ENCODE measurements at places on chromosomes 2 and 18.

DNA sequence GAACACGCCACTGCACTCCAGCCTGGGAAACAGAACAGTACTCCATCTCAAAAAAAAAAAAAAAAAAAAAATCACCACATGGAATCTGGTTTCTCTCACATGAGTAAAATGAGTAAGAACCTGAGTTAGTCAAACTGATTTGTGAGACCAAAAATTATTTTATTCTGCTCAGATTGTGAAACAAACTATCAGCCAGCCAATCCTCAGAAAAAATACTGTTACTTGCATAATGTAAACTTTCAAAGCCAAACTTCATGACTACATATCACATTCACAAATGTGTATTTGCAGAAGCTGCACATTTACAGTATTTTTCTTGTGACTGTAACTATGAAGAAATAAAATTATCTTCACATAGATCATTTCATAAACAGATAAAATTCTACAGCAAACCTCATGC is 23.2 kb downstream of the SUMO1 start:
- no peak for DNase-seq

- DNase-seq, result no peak
Measured at GRCh38 chr2:196591004-196591403, 48.5 kb upstream of the CCDC150 start.

- no peak for DNase-seq
Measured at GRCh38 chr2:122491011-122491410, 735.6 kb downstream of the TSN start.

- no peak for DNase-seq
Measured at GRCh38 chr2:101972621-101973434, 18.9 kb upstream of the IL1R2 start.

DNA sequence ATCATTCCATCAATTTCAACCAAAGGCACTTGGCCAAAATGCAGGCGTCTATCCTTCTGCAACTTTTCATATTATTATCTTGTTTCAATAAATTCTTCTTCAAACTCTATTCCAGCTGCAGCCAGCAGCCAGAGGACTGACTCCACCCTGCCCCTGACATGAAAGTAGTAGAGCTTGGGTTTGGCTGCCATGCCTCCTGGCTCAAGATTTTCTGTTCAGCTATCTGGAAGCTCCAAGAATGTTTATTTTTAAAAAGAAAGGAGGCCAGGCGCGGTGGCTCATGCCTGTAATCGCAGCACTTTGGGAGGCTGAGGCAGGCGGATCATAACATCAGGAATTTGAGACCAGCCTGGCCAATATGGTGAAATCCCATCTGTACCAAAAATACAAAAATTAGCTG is 4.9 kb downstream of the DNAH7 start:
- no peak for DNase-seq

DNA sequence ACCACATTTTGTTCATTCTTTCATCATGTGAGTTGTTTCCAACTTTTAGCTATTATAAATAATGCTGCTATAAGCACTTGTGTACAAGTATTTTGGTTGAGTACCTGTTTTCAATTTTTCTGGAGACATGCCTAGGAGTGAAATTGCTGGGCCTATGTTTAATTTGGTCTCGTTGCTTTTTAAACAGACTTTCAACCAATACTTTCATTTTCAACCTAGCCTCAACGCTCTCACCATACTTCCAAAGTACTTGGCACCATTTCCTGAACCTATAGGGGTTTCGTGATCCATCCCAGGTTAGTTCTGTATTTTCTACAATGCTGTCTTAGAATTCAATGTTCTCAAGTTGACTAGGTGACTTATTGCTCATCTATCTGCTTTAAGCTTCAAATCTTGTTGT is 126.1 kb downstream of the SRBD1 start:
- no peak for DNase-seq

DNA sequence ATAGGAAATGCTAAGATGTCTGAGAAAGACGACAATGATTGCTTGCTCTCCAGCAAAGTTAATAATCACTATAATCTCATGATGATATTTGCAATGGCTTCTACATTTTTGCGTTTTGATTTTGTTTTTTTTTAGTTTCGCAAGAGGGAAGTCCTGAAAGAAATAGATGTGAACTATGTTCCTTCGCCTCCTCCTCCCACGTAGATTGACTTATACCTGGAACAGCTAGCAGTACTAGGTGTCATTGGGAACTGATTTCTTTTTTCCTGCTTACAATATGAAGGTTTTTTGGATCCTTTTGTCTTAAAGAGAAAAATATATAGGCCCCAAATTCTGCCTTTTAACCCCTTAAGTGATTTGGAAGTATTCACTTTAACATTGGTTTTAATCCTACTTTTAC is 26.7 kb downstream of the ITPRID2 start:
- no peak for DNase-seq

DNA sequence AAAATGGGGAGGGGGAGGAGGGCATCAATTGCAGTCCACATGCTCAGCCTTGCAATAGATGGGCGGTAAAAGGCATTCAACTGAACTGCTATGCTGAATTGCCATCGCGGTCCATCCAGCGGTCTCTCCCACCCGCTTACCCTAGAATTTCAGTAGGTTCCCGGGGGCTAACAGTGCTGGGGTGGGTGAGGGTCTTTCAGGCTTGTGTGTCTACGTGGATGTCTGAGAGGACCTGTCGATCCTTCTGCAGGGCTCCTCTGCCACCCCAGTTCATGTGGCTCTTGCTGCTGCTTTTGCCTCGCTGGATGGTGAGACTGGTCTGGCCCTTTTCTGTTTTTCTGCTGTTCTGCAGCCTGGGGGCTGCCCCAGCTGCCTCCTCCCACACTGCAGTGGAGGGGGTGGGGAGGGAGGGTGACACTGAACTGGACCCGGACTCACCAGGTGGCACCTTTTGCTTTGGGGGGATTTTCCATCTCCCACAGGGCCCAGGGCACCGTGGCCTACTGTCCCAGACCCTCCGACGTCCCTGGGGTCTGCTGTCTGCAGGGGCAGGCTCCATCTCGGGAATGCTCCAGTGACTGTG is 14.1 kb downstream of the ACKR3 start:
- DNase-seq, result no peak

DNA sequence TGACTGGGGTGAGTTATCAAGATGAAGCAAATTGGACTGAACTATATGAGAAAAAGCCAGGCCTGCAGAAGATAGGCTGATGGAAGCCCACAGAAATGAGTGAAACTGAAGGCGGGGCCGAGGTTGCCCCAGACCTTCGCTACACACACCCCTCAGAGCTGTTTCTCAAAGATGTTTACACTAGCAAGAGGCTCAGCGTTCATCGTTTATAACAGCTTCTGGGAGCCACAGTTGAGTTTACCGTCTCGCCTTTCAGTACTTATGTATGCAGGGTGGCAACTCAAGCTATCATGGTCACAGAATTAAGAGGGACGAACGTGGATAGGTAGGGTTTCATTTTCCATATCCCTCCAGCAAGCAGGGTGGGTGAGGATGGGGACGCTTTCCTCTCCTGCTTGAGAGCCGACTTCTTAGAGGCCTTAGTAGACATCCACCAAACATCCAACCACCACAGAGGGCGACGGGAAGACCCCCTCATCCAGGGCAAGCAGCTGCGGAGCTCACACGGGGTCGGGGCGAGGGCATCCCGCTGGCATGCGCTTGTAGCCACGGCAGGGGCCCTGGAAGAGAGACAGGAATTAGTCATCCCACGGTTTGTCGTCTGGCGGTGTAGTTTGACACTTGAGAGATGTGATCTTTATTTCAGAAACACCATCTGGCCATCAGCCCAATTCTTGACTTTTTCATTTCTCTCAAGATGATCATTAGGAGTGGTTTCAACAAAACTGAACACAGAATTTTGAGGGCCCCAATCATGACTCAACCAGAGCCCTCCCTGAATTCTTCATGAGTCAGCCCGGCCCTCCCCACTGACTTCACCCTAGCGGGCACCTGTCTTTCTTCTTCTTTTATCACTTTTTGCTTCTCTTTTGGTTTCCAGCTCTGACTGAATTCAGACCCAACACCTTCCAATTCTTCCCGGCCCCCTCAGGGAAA is 109.1 kb upstream of the CTDP1 start:
- no peak for DNase-seq

DNA sequence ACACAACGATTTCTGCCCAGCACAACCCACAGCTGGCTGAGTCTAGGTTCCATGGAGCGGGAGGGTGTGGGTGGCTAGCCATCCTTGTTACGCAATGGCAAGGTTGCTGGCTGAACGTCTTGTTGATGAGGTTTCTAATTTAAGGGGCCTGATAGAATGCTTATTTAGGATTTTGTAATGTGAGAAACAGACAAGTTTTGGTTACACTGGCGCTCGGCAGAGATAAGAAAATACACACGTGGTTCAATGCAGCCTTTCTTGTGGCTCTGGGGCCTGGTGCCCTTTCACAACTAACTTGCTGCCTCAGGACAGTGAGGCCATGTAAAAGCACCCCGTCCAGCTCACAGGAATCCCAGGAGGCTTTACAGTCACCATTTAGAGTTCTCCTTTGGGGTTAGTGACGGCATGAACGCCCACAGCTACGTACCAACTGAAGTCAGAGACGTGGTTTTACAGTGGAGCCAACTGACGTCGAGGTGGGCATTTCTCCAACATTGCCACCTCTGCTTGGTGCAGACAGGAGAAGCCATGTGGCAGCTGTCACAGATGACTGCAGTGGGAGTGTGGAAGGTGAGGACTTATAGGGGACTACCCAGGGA is 29.7 kb upstream of the PIEZO2 start:
- no peak for DNase-seq

DNA sequence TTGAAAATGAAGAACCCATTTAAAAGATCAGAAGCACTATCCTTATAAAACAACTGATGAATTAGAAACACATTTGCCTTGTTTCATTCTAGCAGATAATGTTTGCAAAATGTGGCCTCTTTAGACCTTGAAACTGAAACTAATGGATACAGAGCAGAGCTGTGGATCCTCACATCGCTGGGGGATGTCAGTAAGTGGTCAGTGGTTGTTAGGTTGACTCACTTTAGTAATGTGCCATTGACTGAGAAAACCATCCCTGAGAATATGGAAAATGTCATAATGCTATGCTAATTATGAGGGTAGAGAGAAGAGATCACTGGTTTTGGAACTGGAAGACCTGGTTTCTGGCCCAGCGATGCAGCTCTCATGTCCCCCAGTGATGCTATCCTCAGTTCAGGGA is 176.7 kb downstream of the MYO1B start:
- no peak for DNase-seq

DNA sequence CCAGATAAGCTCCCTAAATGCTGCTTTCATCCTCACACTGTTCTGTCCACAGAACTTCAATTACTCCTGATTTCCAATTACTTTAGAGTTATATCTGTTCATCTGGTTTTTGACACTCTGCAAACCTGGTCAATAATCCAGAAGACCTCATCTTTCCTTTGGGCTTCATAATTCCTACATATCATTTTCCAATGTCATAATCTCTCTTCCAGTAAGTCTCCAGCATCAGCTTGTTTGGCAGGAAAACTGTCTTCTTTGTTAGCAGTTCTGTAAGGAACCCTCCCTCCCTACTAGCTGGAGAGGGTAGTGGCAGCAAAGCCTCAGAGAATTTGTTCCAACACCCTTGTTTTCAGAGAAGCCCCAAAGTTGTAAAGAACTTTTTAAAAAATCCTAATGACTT is 11.9 kb upstream of the SLC14A1 start:
- DNase-seq, result no peak

DNA sequence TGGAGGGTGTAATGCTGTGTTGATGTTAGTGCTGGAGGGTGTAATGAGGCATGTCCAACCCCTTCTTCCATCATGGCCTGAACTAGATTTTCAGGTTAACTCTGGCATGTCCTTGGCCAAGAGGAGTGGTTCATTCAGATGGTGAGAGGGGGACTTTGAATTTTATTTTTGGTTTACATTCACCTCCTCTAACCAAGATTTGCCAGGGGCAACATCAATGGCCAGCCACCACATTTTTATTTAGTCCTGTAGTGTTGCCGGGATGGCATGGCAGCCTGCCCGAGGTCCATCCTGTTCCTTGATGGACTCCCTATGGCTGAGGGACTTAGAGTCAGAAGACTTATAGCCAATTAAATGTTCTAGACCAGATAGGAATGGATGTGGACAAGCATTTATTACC is 484.6 kb upstream of the HS6ST1 start:
- no peak for DNase-seq

- no peak for DNase-seq
Measured at GRCh38 chr2:62145478-62146100, 50.3 kb upstream of the B3GNT2 start.

DNA sequence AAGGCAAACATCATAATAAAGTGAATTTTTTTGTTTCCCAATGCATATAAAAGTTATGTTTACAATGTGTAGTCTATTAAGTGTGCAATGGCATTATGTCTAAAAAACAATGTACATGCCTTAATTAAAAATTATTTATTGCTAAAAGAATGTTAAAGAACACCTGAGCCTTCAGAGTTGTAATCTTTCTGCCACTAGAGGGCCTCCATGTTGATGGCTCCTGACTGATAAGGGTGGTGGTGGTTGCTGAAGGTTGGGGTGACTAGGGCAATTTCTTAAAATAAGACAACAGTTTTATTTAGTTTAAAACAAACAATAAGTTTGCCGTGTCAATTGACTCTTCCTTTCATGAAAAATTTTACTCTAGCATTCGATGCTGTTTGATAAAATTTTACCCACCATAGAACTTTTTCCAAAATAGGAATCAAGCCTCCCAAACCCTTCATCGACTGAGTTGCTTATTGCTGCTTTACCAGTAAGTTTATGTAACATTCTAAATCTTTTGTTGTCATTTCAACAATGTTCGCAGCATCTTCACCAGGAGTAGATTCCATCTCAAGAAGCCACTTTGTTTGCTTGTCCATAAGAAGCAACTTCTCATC is 32.3 kb downstream of the MAP3K2 start:
- no peak for DNase-seq

DNA sequence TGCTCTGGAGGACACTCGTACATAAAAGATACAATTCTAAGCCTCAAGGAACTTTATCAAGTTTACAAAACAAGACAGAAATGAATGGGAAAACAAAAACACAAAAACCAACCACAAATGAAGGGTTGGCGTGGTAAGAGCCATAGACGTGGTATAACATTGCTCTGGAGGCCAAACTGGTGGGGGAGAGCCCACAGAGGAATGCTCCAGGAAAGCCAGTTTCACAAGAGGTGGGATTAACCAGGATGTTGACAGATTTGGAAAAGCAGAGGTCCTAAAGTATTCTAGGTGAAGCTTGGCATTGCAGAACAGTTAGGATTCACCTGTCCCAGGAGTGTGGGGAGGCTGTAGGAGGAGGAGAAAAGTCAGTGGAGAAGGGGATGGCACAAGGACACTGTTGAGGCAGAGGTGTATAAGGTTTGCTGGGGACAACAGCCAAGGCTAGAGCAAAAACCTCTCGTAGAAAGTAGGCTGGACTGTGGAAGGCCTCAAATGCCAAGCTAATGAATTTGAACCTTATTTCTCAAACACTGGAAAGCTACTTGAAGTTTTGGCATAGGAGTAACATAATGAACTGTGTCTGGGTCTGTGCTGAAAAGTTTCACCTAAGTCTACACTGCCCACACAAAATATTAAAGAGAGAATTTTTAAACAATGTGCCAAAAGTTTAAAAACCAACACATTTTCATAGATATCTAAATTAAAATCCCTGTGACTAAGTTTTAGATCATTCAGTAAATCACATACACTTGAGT is 135.1 kb downstream of the THADA start:
- no peak for DNase-seq
